ENCODE measurements at places on chromosomes 7 and 10.

GRCh38 chr7:70744492-70744891 is 387.5 kb upstream of the GALNT17 start:
- no peak for DNase-seq

GRCh38 chr10:58518775-58519174 is 6.1 kb downstream of the BICC1 start:
- no peak for DNase-seq

- DNase-seq: no peak
Measured at GRCh38 chr10:68103261-68103878, 5.9 kb upstream of the MYPN start.

DNA sequence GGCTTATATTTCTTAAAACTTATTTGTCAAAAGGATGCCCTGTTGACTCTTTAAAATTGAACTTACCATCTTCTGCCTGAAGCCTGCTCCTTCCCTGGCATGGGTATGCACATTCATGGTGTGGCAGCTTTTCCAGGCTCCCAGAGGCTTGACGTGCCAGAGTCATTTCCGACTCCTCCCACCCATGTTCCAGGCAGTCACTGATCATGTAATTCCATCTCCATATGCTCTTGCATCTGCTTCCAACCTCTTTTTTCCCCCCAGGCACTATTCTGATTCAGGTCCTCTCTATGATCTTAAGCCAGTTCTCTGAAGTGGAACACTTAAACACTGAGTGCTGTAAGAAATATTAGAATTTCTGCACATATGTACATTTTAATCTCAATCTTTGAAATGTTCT is 82.2 kb downstream of the CFAP58 start:
- DNase-seq: peak; percentile 51

GRCh38 chr7:137694405-137694804 is 152.4 kb downstream of the DGKI start:
- no peak for DNase-seq

GRCh38 chr10:93404048-93404354 is 78.1 kb downstream of the MYOF start:
- no peak for DNase-seq

GRCh38 chr10:99527526-99528493 is 4.9 kb upstream of the NKX2-3 start:
- DNase-seq: no peak

- no peak for DNase-seq
Measured at GRCh38 chr10:18409599-18410397, 241.6 kb downstream of the NSUN6 start.

DNA sequence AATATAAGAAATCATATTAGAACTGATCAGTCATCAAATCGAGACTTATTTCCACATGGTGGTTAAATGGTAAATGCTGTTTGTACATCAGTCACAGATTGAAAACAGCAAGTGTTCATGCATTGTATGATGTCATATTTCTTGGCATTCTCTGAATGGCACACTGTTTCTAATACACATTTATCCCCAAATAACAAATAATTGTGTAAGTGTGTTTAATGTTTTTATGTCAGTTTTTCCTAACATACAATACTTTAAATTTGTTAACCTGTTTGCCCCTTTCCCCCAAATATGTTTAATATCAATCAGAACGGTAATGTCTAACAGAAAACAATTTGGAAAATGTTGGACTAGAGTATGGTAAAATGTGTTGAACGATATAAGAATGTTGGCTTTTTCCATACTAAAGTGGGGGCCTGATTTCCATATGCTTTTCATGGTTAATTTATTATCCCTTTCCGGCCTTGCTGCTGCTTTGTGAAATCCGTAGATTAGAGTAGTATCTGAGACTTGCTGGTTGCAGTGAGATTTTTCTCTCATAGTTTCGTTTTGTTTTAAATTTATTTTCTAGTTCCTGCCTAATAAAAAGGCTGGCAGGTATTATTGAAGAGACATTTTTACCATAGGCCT is 23.7 kb downstream of the RAB18 start:
- DNase-seq: no peak

DNA sequence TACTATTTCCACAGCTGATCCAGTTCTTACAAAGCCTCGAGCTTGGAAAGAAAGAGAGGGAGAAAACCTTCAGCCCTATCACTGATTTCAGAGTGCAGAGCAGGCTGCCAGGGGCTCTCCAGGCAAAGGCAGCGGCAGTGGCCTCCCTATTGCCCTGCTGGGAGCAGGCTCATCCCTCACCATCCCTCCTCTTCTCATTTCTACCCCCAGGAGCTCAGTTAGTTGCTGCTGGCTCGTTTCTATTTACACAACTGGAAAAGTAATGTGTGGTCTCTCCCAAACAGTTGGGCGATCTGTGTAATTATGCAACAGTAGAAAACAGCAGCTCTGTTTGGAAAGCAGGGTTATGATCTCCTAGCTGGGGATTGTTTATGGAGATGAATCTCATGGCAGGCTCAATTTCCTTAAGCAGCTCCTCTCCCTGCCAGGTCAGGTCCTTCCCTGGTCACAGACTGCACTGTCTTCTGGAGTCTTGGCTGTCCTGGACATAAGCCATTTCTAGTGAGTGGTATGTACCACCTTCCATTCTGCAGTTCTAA is 28.7 kb upstream of the TNS3 start:
- no peak for DNase-seq

DNA sequence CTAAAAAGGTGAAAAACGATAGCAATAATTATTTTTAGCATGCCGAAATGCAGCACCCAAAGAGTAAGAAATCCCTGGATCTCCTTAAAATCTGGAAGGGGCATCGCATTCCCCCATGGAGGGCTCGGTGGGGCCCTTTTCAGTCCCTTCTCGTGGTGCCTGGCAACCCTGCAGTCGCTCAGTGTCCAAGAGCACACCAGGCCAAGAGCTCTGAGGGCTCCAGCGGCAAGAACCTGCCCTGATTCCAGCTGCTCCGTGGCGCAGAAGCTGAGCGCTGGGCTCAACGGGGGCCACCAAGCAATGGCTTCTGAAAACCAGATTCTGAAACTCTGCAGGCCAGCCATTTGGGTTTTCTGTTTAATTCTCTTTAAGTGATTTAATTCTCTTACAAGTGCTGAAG is 131.2 kb downstream of the PRKAG2 start:
- DNase-seq: no peak

DNA sequence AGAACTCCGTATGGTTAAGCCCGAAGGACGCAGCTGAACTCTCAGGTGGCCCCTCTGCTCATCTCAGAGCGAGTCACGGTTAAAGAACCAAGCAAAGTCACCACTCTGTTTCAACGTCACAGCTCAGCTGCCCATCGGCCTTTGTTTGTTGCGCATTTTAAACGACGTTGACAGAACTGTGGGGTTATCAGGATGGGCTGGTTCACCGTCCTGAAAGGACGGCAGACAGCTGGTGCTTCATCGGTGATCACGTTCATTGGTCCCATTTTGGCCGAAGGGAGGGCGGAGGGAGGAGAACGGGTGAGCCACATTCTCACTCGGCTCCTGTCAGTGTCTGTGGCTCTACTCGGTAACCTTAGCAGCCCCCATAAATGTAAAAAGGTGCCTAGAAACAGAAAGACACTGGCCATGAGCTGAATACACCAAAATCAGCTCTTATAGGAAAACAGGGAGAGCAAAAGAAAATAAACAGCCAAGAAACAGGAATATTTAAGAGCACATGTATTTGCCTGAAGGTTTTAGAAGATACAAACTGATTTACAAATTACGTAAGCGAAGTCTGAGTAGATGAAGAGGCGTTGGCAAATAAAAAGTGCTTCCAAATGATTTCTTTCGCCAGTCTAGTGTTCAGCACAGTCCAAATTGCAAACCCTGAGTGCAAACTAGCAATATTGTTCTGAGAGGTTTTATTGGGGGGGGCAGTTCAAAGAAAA is 8.4 kb downstream of the PRKAG2 start:
- DNase-seq: no peak

- DNase-seq: no peak
Measured at GRCh38 chr7:45400680-45401079, 173.5 kb upstream of the ADCY1 start.

DNA sequence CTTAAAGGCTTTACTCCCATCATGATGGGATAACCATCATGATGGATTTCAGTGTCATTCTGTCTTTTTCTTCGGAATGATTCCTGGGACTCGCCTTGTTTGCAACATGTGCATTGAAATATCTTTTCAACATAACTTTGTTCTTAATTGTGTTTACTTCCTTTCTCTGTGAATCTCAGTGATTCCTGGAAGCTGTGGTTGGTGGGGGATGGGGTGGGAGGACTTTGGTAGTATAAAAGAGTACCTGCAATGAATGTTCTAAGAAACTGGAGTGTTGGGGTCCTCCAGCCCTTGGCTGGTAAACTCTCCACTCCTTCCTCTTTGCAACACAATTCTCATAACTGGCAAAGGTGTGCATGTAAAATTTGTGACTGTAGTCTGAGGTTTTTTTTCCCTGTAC is 11.5 kb upstream of the SH2D4B start:
- DNase-seq: no peak

- DNase-seq: no peak
Measured at GRCh38 chr10:49539320-49539885, 482 bp upstream of the ERCC6 start.

GRCh38 chr7:142908921-142909890 is 23.7 kb upstream of the TRPV6 start:
- no peak for DNase-seq

- DNase-seq: no peak
Measured at GRCh38 chr7:42726066-42726785, 185.6 kb downstream of the C7orf25 start.

DNA sequence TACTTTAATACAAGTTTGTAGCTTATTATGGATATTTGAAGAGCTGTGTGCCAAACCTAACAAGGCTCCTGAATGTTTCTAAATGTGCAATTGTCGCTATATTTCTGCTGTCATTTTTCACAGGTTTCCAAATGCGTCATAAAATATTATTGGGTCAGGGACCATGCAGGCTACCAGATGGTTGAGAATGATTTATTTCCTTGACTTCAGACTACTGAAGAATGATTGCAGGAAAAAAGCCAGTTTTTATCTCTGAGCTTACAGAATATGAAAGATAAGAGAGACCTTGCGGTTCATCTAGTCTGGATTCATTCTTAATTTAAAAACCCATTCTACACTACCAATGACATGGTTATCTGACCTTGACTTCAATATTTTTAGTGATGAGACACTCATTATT is 55.2 kb downstream of the TSPAN12 start:
- no peak for DNase-seq

GRCh38 chr10:33005322-33006301 is 47.6 kb upstream of the ITGB1 start:
- DNase-seq: no peak

- DNase-seq: no peak
Measured at GRCh38 chr7:156609010-156609877, 31.3 kb upstream of the RNF32 start.
